ENCODE measurements at places on chromosomes 3 and 15.

DNA sequence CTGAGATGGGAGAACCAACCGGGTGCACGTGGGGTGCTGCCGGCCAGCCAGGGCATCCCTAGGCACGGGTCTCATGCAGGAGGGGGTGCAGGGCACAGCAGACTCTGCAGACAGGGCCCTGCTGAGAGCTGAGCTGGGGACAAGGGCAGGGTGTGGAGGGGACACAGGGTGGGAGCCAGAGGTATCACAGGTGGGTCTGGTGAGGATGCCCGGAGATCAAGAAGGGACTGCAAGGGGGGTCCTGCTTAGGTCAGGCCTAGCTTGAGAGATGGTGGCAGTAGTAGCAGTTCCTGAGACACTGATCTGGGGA is 39.5 kb upstream of the PRR23E start:
- no peak for DNase-seq

- no peak for DNase-seq
Measured at GRCh38 chr3:79217096-79217495, 550.7 kb downstream of the ROBO1 start.

GRCh38 chr3:97778152-97778551 is 13.6 kb downstream of the ARL6 start:
- DNase-seq = no peak

DNA sequence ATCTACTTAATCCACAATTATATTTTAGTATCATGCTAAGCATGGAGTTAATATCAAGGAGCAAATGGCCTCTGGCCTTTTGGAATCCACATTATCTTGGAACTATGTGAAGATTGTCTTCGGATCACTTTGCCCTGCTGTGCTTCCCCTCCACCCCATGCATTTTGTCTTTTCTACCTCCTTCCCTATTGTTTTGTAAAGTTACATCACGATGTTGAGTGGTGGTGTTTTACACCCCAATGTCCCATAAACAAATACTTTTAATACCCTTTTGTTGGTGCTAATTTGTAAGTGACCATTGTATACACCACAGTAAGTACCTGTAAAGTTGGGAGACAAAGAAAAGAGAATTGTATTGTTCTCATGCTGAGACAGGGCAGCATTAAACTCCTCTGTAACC is 258.4 kb upstream of the ZNF717 start:
- no peak for DNase-seq

- no peak for DNase-seq
Measured at GRCh38 chr3:112388972-112389371, 56.0 kb downstream of the CD200 start.

DNA sequence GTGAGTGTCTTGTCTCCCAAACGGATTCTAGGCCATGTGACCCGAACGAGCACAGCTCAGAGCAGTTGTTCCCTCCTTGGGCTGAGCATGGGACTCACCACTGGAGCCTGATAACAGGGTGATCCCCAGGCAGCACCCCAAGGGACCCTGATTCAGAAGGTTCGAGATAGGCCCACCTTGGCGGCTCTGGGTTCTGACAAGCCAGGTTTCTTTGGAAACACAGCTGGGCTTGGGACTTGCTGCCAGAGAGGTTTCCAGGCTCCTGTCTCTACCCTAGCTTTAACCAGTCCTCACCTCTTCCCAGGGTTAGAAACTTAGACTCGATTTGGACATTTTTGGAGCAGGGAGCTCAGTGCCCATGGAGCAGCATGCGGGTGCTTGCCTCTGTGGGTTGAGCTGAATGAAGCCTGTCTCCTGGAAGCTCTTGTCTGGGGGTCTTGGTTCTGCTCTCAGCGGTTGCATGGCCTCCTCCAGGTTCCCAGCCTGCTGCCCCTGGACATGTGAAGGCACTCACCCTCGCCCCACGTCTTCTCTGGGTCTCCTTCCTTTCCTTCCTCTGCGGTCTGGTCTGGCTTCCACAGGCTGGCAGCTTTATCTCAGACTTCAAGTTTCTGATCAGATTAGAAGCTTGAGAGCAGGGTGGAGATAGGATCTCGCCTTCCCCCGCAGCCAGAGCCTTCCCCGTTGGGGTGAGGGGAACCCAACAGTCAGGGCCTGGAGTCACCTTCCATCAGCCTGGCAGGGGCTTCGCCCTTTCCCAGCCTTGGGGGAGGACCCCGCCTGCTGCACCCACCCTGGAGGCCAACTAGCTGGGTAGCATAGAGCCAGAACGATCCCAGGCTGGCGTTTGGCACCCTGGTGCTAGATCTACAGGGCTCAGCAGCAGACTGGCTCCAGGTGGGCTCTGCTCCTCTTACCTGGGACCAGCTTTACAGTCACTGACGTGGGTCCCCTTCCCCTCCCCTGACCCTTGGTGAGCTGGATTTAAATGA is 21.0 kb downstream of the PAQR5 start:
- no peak for DNase-seq

- no peak for DNase-seq
Measured at GRCh38 chr15:68383161-68384074, 48.5 kb downstream of the ITGA11 start.

DNA sequence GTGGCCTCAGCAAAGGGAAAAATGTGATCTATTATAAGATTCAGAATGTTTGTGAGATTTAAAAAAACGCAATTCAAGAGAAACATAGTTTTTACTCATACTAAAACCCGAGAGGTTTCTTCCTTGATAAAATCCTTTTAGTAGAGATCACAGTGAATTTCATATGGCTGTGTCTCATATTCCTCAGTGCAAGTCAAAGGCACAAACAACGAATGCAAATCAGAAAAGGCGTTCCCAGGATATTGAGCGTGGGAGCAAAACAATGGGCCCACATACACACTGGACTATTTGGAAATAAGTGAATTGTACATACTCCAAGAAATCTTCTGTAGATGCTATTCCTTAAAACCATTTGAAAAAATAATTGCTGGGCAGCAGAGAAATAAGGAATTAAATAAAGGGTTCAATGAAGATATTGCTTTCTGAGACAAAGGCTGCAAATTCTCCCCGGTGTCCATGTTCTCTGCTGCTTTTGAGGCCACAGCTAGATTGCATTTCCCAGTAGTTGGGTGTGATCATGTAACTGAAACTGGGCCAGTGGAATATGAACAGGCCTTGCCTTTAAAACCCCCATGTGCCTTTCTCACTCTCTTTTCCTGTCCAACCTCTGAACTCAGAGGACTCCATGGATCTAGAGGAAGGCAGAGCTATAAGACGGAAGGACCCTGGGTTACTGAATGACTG is 144.6 kb upstream of the TBL1XR1 start:
- DNase-seq = no peak

DNA sequence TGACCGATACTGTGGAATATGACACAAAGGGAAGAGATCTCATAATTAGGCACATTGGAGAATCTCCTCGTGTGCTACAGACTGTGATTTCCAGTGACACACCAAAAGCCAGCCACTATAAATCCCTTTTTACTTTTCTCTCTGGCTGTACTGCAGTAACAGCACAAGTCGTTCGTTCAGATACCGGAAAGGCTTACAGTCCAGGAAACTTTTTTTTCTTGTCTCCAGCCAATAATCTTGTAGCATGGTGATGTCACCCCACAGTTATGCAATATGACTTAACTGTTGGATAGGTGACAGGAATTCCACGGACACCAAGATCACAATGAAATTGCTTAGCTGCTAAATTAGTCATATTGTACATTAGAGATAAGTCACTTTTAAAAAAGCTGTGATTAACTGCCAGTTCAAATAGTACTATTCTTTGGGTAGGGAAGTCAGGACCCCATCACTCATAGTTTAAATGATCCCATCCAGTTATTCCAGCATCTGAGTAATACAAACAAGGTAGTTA is 36.3 kb upstream of the TSC22D2 start:
- no peak for DNase-seq

DNA sequence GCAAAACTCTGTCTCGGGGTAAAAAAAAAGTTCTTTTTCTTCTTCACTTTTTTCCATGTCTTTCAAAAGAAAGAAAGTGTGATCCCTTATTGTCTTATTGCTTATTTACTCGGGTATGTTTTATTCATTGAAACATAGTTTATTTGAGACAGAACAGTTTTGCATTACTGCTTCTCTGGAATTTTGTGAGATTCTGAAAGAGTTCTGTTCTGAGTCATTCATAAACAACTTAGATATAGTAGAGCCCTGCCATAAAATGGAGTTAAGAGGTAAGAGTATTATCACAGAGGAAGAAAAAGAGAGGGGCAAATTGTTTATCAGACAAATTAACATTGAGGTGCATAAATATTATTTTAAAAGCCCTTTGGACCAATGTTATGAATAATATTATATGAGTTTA is 522.2 kb downstream of the ROBO2 start:
- no peak for DNase-seq

- no peak for DNase-seq
Measured at GRCh38 chr3:5339967-5340535, 152.5 kb downstream of the EDEM1 start.

GRCh38 chr3:45819543-45819942 is 22.4 kb downstream of the LZTFL1 start:
- DNase-seq = no peak

DNA sequence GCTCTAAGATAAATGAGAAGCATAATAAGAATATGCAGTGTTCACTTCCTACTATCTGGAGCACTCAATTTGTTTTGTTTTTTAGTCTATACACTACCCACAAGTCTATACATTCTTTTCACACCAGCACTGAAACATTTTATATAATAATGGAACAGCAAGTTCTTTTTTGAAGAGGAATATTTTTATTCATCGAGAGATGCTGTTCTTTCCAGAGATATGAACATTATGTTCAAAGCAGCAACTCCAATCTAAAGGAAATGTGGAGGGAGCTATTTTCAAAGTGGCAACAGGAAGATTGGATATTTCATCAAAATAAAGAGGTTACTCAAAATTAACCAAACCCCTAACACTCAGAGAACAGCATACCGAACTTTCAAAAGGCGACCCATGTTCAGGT is 16.4 kb upstream of the PYDC2 start:
- no peak for DNase-seq

GRCh38 chr3:23288286-23288685 is 85.2 kb downstream of the UBE2E2 start:
- no peak for DNase-seq

- no peak for DNase-seq
Measured at GRCh38 chr15:39937696-39938095, 3.8 kb downstream of the EIF2AK4 start.

DNA sequence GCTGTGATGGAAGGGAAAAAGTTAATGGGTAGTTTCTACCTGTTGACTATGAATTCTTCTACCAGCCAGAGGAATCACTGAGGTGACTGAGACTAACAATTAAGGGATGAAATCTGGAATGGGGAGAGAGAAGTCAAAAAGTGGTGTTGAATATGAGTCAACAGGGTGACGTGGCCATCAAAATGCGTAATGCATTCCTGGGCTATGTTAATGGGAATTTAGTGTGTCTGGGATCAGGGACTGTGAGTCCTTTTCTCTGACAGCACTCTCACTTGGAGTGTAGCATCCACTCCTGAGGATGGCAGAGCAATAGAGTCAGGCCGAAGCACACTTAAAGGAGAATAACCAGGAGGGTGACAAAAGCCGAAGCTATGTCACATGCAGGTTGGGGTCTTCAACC is 60.4 kb downstream of the MESD start:
- no peak for DNase-seq

DNA sequence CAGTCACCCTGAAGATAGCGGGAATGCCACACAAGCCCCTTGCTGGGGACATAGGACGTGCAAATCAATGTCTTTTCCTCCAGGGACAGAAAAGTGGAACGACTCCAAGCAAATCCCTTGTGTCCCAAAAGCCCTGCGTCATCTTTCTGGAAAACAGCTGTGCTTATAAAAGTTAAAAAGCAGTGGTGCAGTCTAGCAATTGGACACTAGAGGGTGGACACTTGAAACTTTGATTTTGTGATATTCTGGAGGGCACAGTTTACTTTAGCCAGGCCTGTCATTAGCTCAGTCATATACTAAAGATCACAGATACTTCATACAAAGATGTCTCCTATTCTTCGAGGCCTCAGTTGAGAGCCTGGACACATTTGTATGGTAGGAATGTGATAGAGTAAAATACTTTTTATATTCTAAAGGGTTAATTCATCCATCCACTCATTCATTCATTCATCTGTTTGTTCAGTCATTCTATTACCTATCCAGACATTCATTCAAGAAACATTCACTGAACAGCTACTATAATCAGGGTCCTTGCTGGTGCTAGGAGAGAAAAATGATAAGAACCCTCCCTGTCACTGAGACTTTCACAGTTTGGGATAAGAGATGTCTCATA is 63.8 kb upstream of the ANKRD34C start:
- no peak for DNase-seq

DNA sequence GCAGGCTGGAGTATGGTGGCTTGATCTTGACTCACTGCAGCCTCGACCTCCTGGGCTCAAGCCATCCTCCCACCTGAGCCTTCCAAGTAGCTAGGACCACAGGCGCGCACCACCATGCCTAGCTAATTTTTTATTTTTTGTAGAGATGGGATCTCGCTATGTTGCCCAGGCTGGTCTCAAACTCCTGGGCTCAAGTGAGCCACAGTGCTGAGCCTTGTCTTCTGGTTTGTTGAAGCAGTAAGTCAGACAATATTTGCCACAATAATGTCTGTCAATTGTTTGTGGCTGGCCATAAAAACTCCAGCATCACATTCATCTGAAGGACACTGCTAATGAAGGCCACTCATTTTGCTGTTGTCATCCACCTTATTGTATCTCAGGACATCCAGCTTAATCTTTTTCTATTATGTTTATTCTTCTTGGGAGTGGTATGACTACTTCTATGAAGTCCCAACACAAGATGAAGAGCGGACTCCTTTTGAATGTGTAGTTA is 185.9 kb downstream of the FNDC3B start:
- DNase-seq = no peak

GRCh38 chr15:97456521-97457202 is 503.8 kb upstream of the ARRDC4 start:
- DNase-seq = no peak

GRCh38 chr3:161939918-161940620 is 443.5 kb downstream of the OTOL1 start:
- DNase-seq = no peak

GRCh38 chr3:95177096-95177495 is 1114.2 kb downstream of the NSUN3 start:
- no peak for DNase-seq

- no peak for DNase-seq
Measured at GRCh38 chr15:91942720-91943394, 89.3 kb downstream of the SLCO3A1 start.

DNA sequence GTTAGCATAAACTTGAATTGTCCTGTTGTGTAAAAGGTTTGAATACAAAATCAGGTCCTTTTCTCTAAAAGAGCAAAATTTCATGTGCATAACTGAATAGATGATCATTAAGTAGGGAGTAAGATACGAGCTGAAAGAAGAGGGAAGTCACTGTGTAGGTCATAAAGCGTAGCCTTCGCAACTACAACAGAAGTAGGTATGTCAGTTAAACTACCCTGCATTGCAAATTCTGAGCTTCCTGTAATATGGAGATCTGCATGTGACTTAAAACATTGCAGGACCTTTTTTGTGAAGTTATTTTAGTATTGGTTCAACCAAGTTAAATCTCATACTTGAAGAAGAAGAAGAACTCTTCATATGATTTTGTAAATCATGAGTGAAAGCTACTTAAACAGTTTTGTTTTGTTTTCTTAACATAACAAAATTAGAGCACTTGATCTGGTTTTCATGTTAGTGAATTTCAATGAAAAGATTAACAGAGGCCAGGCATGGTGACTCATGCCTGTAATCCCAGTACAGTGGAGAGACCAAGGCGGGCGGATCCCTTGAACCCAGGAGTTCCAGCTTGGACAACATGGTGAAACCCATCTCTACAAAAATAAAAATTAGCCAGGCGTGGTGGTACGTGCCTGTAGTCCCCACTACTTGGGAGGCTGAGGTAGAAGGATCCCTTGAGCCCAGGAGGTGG is 26.4 kb downstream of the ARMC8 start:
- DNase-seq = no peak

GRCh38 chr3:177284383-177284881 is 87.2 kb upstream of the TBL1XR1 start:
- no peak for DNase-seq

GRCh38 chr3:133092681-133093080 is 54.5 kb downstream of the TMEM108 start:
- DNase-seq = no peak

All from activated naive CD8-positive, alpha-beta T cell treated with anti-CD3 and anti-CD28 coated beads, Interleukin-2, amount 50 U/mL, for 16 hours (primary cell).